ENCODE measurements at places on chromosomes 6 and 20.

DNA sequence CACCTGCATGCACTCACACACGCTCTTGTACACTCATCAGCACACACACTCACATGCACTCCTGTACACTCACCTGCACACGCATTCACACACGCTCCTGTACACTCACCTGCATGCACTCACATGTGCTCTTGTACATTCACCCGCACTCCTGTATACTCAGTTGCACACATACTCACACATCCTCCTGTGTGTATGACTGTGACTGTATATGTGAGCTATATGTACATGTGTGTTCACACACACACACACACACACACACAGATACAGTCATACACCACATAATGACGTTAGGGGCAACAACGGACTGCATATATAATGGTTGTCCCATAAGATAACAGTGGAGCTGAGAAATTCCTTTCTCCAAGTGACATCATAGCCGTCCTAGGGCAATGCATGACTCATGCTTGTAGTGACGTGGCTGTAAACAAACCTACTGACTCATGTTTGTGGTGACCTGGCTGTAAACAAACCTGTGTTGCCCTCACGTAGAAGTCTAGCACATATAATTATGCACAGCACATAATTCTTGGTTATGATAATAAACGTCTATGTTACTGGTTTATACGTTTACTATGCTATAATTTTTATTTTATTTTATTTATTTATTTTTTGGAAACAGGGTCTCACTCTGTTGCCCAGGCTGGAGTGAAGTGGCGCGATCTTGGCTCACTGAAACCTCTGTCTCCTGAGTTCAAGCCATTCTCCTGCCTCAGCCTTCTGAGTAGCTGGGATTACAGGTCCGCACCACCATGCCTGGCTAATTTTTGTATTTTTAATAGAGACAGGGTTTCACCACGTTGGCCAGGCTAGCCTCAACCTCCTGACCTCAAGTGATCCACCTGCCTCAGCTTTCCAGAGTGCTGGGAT lies 22.8 kb upstream of the TAF4 start:
- peak; percentile 23 for DNase-seq

GRCh38 chr6:146890644-146891434 lies 292.1 kb downstream of the ADGB start:
- peak; percentile 23 for DNase-seq

DNA sequence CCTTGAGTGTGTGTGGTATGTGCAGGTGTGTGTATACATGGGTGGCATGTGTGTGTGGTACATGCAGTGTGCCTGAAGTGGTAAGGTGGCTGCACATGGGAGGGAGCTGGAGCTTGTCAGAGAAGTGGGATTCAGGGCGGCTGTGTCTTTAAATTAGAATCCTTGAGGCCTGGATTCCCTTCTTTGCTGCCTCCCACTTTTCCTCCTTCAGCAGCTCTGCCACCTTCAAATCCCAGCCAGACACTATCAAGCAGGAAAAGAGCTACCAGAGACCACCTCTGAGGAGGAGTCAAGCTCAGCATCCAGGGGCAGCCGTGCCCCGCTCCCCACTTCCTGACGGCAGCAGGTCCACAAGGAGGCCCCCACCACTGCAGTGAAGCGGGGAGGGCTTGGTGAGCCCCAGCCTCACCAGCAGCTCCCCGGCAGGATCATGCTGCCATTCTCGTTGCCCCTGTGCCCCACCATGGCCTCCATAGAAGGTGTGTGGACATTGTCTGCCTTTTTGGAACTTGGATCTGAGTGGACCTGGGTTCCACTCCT lies 131.0 kb upstream of the MLN start:
- no peak for DNase-seq

- DNase-seq: peak; percentile 91
Measured at GRCh38 chr6:10837995-10838793, at the start of gene MAK. Gene MAK (minus strand): TSS chr6:10838539. CDS start chr6:10830648, 7,891 bp downstream.

DNA sequence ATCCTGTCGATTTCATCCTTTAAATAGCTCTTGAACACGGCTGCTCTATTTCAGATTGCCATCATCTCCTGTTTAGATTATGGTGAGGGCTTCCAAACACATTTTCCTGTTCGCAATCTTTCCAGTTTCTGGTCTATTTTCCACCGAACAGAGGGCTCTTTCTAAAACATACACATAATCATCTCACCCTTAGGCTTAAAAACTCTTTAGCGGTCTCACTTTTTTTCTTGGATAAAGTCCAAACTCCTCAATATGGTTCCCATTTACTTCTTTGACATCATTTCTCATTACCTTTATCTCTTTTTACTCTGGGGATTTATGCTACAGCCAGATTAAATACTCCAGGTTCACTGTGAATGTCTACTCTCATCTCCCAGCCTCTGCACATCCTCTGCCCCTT lies 103.4 kb upstream of the STMND1 start:
- no peak for DNase-seq

DNA sequence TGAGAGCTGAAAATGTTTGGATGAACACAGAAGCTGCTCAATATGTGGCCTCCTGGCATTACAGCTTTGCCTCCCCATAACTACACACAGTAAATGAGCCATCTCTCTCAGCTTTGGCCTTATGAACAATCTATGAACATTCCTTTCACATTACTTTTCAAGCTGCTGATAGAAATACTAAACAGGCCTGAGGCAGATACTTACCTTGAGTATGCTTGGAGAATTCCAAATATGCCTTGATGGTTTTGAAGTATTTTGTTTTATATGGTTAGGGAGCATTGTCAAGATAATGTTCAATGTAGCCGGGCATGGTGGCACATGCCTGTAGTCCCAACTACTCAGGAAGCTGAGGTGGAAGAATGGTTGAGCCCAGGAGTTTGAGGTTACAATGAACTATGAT lies 104.5 kb downstream of the CD24 start:
- DNase-seq: no peak

- DNase-seq: no peak
Measured at GRCh38 chr20:13396826-13397225, 175.8 kb downstream of the ISM1 start.

GRCh38 chr20:3282271-3283221 lies 43.6 kb upstream of the SLC4A11 start:
- DNase-seq: no peak

- DNase-seq: no peak
Measured at GRCh38 chr6:27290065-27290849, 21.8 kb downstream of the POM121L2 start.

DNA sequence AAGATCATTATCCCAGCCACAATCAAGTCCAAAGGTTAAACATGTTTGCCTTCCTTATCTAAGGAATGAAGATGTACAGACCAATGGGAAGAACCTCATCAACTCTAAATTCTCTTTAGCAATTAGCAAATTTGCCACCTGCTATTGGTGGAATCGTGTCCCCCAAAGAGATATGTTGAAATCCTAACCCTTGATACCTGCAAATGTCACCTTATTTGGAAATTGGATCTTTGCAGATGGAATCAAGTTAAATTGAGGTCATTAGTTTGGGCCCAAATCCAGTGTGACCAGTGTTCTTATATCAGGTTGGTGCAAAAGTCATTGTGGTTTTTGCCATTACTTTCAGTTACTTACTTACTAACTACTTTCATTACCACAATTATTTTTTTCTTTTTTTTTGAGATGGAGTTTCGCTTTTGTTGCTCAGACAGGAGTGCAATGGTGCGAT lies 31.3 kb downstream of the KLHL31 start:
- no peak for DNase-seq

DNA sequence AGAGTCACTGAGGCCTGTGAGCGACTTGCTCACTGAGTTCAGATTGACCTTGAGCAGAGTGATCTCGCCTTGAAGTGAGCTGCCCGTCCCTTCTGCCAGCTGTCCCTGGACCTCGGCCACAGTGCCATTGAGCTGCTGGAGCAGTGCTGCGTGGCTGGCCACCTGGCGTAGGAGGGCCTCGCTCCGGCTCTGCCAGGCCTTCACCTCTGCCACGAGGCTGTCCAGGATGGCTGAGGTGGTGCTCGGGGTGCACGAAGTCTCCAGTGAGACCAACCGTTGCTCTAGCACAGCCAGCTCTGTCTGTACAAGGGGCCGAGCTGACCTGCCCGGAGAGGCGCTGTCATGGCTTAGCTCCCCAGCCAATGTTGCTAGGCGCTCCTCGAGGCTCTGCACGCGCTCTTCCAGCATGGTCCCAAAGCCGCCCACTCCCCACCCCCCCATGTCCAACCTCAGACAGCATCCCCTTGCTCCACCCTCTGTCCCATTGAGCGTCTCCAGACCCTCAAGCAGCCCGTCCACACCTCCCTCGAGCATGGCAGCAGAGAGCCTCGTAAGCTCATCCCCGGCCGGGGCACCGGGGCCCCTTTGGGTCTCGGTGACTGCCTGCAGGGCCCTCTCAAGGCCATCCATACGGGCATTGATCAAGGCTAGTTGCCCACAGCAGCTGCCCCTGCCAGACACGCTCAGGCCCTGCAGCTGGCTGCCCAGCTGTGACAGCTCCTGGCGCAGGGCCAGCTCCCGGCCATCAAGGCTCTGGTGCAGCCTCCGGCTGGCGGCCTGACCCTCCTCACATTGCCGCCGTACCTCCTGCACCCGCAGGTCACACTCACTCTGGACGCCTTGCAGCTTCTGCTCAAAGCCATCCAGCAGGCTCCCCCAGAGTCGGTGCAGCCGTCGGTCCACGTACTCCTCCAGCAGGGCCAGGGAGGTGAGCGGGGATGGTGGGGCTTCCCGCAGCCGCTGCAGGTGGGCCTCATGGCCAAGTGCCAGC lies 4.6 kb downstream of the EMILIN3 start:
- DNase-seq: no peak

DNA sequence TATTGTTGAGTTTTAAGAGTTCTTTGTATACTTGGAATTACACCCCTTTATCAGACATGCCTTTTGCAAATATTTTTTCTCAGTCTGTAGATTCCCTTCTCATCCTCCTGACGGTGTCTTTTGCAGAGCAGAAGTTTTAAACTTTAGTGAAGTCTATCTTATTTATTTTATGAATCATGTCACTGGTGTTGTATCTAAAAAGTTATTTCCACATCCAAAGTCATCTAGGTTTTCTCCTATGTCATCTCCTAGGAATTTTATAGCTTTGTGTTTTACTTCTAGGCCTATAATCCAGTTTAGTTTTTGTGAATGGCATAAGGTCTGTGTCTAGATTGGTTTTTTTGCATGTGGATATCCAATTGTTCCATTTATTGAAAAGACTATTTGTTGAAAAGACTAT lies 271.3 kb downstream of the KIF16B start:
- DNase-seq: no peak

DNA sequence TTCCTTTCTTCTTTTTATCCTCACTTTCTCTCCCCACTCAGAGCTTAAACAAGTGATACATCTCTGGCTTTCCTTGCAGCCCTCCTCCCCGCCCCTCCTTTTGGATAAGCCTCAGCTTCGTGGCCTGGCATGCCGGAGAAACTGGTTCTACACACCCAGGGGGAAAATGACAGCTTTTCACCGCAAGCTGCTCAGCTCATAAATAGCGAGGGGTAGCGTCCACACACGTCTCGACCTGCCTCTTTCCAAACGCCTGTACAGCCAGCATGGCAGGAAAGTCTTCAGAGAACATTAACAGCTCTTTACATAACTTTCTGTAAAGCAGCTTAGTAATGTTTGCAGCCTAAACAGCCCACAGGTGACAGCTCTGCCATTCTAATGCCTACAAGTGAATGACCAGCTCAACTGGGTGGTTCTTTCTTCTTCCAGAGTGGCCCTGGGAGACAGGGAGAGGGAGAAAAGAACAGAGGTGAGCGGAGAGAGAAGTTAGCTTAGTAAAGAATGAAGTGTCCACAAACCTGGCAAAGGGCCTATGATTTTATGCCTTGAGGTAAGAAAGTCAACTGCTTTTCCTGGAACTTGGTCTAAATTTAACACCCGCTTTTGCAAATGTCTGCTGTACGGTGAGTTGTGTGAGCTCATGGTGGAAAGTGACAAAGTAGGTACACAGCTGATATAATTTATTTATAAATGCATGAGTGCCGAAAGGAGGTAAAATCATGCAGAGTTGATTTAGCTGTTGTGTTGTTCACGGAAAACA lies 251.5 kb downstream of the TFAP2A start:
- DNase-seq: no peak

- no peak for DNase-seq
Measured at GRCh38 chr6:37507077-37507476, 7.4 kb upstream of the CCDC167 start.

DNA sequence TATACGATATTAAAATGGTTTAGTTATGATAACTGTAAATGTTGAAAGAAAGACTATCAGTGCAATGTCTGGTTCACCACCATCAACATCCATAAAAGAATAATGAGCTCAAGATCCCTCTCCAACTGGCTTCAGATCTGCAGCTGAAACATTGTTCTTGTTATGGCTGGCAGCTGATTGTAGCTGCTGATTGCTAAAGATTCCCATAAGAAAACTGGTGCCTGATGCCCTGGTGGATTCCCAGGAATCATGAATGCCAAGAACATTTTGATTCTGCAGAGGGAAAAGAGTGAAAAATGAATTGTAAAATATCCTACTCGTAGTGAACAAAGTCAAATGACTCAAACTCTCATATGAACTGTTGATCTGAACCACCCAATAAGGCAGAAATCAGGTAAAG lies 1160.2 kb downstream of the EPHA7 start:
- no peak for DNase-seq

- no peak for DNase-seq
Measured at GRCh38 chr20:41365777-41366545, 657 bp downstream of the EMILIN3 start.

DNA sequence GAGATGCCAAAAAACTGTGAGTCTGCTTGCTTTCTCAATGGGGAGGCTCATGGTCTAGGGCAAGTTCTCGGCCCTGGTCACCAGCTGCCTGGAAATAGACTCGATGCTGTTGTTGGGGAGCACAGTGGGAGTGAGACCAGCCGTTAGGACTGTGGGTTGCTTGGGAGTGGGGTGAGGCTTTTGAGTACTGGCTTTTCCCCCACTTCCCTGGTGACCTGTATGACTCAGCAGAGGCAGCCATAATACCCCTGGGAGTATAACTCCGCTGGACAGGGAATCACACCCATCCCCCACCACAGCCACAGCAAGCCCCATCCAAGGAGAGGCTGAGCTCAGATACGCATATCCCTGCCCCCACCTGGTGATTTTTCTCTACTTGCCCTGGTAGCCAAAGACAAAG lies 48.9 kb upstream of the OGFRL1 start:
- DNase-seq: no peak

- DNase-seq: no peak
Measured at GRCh38 chr6:83708546-83708969, 343 bp downstream of the SNAP91 start.

All from inflammatory macrophage (primary cell).